Midbrain (tissue), 1 donor: ENCODE measurements at places on chromosomes 6 and 20.

GRCh38 chr6:136089876-136090275 lies 160.2 kb downstream of the MTFR2 start:
- DNase-seq, result no peak

GRCh38 chr20:4666001-4666479 lies 55.7 kb upstream of the PRND start:
- DNase-seq, result no peak

DNA sequence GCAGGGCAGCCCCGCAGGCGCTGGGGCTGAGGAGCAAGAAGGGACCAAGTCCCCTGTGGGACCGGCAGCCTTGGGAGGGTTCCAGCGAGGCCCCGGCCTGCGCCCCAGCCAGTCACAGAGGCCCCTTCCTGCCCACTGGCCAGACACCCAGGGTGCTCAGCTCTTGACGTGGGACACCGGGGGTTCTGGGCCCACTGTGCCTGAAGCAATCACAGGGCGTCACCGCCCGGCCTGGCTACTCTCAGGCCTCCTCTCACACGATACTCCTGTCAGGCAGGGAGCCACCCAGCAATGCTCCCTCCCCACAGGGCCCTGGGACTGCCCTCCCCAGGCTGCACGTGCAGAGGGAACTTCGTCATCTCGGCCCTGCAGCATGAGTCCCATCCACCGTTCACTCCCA lies 14.5 kb downstream of the TAF4 start:
- DNase-seq, result no peak

DNA sequence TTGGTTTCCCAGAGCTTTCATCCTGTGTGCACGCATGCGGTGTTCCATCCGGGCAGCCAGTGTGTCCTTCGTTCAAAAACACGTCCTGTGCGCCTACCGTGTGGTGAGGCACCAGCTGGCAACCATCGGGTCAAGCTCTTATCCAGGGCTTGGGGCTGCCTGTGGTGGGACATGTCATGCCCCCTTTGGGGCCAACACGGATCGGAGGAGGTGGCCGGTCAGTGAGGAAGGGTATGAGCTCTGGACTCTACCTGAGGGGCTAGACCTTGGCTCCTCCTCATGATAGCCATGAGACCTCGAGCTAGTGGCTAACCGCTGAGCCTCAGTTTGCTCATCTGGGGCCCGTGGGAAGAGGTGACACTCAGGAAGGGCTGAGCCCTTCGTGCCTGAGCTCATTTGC lies 158.5 kb upstream of the PMEPA1 start:
- DNase-seq, result no peak

GRCh38 chr6:106561686-106562405 lies 67.5 kb downstream of the RTN4IP1 start:
- DNase-seq, result no peak

DNA sequence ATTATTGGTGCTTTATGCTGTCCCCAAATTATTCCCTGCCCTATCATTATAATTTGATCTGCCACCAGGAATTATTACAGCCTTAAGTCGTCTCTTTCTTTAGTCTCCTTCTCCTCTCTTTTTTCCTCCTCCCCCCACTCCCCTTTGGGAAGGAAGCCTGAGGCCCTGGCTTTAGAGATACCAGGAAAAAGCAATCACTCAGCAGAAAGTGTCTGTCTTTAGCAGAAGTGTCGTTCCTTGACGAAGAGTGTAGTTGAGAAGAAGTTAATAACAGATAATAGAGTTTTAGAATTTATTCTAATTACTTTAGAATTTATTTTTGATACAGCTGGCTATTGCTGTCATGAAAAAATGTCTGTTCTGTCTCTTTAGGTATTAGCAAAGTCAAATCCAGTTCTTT lies 16.5 kb downstream of the LIN28B start:
- no peak for DNase-seq

GRCh38 chr6:156925718-156926607 lies 148.8 kb downstream of the ARID1B start:
- no peak for DNase-seq

DNA sequence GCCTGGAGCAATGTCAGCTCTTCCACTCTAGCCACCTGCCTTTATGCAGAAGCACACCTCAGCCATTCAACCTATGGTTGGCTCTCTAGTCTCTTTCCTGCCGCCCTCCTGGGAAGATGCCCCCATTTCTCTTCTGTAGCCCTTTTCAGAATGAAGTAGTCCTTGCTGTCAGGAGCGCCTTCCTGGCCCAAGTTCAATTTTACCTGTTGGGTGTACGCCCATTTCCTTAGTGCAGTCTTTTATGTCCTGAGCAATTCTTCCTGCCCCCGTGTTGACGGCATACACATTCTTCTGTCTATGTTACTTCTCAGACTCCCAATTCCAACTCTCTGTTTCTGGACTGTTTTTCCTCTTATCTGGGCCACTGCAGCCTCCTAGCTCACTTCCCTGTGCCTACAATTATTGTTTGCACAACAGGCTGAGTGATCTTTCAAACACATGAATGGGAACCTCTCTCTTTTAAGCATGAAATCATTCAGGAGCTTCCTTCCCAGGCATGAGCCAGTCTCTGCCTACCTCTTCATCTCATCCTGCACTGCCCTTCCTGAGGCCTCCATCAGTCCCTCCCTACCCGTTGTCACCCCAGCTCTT lies 389.2 kb downstream of the CD83 start:
- no peak for DNase-seq

GRCh38 chr6:165663377-165663735 lies 315 bp upstream of the PDE10A start:
- no peak for DNase-seq

DNA sequence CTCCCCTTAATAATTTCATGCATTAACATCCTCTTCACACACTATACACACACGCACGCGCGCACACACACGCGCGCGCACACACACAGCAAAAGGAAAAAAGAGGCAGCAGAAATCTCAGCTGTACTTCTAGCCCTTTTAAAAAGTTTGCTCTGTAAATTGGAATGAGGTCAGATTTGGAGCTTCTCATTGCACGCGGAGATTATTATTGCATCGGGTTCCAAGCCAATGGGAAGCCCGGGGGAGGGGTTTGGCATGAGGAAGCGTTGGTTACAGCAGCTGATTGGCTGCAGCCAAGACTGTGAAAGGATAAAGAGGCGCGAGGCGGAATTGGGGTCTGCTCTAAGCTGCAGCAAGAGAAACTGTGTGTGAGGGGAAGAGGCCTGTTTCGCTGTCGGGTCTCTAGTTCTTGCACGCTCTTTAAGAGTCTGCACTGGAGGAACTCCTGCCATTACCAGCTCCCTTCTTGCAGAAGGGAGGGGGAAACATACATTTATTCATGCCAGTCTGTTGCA lies at the start of gene SOX4:
SOX4 (plus strand) TSS at position 340 of the 515 bp plus-strand sequence. CDS start 784 bp downstream, outside the sequence.
- peak; percentile 87 for DNase-seq

DNA sequence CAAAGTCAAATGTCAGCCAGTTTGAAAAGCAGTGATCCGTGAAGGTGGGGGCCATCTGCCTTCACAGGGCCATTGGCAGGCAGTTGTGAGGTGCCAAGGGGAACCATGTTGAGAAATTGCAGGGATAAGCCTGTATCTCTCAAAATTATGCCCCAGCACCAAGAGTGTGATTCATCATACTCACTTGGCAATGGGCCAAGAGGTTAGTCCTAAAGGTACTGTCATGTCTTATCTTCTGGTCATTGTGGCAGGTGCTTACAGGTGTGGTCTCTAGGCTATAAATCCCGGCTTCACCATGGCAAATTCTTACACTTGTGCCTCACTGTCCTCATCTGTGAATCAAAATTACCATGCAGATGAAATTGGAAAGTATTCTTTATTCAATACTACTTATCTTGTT lies 150.7 kb upstream of the LAMP5 start:
- no peak for DNase-seq

GRCh38 chr20:9945408-9945807 lies 89.4 kb upstream of the ANKEF1 start:
- DNase-seq, result no peak

- no peak for DNase-seq
These were observed 265.4 kb upstream of the SUPT3H start for GRCh38 chr6:45643126-45643525.

- no peak for DNase-seq
These were observed 85.7 kb upstream of the CDH4 start for GRCh38 chr20:61166324-61166723.

GRCh38 chr6:26130581-26131249 lies 43.5 kb downstream of the HFE start:
- DNase-seq, result no peak

DNA sequence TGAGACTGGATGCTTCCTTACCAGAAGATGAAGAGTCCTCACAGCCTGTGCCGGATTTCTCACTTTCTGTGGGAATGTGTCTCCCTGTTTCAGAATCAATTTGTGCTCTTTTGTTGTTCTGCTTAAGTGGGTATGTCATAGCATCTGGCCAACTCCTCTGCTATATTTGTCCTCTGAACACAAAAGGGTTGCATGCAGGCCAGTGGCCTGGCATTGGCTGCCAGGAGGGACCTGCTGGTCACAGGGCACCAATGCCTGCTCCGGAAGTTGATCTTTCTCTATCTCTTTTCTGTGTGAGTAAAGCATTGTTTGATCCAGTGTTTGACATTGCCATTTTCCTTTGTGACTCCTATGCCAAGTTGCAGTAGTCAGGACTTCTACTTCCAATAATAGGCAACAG lies 47.8 kb downstream of the JARID2 start:
- DNase-seq, result peak; percentile 13
